Activated T-cell treated with anti-CD3 and anti-CD28 coated beads, Interleukin-2, amount 50 U/mL, for 4 hours (primary cell): ENCODE measurements at places on chromosomes 1 and 21. TPM values are rescaled to one million over a fixed set of nuclear protein-coding genes. Genes with fewer than 3 reads are reported as not detected.

The PSMG1 gene
- 95.3 TPM for total RNA-seq

GRCh38 chr1:166302989-166303758 lies 136.4 kb upstream of the FAM78B start:
- DNase-seq = no peak

DNA sequence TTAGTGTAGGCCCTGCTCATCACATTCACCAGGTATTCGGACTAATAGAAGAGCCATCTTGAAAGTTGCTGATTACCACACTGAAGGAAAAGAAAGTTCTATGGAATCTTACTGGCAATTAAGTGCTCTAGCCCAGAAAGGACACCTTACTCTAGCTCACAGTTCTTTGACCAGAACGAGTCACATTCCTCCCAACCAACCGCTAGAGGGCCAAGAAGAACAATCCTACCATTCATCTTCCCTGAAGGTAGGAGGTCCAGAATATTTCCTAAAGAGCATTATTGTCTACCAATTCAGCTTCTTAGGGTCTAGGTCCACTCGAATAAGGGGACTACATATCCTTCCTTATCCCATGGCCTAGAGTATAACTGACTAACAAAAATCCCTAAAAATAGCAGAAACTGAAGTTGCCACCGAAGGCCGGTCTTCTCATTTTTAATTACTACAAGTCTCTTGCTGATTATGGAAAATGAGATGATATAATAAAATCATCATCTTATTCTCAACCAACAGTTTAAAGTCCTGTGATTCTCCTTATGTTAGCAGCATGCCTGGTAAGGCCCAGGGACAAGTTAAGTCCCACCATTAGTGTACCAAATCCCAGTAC lies 2.7 kb upstream of the FMO1 start:
- DNase-seq = no peak

DNA sequence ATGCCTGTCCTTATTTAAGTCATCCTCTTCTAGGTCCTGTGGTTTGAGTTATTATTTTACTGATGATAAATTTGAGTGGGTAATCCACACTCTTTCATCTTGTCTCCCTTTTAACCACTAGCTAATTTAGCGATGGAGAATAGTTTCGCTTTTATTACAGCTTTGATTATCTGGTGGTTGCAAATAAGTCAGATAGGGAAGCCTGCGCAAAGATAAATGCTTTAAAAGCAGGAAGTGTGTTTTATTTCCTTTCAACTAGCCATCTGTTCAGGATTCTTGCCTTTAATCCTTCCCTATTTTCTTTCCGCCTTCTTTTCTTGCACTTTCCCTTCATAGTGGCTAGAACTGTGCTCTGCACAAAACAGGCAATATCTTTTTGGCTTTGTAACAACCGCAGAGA lies 129.0 kb downstream of the TGFB2 start:
- DNase-seq = no peak

GRCh38 chr1:231767471-231767870 lies 140.9 kb downstream of the DISC1 start:
- no peak for DNase-seq

The ZNF648 gene
- not detected for total RNA-seq

- no peak for DNase-seq
Observed at GRCh38 chr1:42328916-42329496, 6.0 kb downstream of the FOXJ3 start.

DNA sequence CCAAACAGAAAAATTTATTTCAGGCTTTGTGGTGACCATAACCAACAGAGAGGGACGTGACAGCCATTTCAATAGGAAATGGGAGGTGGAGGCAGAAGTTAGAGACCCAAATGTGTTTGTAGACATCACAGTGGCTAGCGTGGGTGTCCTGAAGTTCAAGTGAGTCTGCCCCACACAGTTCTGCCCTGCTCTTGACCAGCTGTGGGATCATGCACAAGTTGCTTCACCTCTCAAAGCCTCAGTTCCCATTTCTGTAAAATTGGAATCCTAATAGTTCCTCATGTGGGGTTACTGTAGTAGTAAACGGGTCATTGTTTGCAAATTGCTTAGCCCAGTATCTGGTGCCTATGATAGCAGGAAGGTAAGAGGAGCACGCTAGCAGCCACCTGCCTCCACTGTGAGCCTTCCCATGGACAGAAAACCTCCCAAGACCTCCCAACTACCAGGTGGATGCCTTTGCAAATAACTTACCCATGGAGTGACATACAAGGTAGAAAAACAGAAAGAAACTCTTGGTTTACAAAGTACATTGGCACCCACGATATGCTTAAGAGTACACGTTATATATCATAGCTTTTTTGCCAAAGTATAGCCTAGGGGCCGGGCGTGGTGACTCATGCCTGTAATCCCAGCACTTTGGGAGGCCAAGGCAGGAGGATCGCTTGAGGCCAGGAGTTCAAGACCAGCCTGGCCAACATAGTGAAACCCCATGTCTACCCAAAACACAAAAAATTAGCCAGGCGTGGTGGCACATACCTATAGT lies 29.1 kb downstream of the FHAD1 start:
- DNase-seq = no peak

The BROX gene
- 30.2 TPM for total RNA-seq

- DNase-seq = peak; percentile 77
Observed at GRCh38 chr1:152458384-152459185, 44.5 kb upstream of the CRNN start.

GRCh38 chr21:28492127-28492526 lies 500.6 kb downstream of the LTN1 start:
- no peak for DNase-seq

DNA sequence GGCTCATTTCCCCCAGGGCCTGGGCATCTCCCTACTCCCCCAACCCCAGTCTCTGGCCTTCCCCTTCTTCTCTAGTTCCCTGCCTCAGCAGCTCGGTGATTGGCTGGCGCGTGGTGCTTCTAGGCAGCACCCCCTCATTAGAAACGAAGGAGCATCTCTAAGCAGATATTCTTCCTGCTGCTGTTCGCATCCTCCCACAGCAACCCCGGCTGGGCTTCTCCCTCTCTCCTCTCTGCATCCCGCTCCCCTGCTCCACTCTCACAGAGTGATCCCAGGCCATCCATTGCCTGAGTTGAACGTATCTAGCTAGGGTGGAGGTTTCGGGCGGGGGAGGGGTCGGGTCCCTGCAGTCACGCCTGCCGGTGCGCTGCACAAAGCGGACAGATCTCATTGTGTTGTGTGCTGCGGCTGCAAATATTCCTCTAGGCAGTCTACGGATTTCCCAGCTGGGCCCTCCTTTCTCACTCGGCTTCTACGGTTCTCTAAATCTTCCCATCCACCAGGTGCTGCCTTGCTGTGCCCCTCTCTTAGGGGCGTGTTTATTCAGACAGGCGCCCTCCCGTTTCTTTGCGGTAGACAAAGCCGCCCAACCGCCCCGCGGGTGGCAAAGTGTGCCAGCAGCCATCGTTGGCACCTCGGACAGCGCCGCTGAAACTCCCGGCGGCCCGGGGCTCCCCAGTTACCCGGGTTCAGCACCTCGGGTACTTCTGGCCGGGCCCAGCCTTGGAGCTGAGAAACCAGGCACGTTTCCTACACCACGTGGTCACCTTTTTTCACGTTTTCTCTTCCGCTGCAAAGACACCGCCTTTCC lies 2.2 kb downstream of the CACNA1E start:
- DNase-seq = no peak

The VASH2 gene
- total RNA-seq = 1.3 TPM

The RGS5 gene
- 2.5 TPM for total RNA-seq

- DNase-seq = no peak
Observed at GRCh38 chr1:51512120-51512519, 6.9 kb downstream of the EPS15 start.

DNA sequence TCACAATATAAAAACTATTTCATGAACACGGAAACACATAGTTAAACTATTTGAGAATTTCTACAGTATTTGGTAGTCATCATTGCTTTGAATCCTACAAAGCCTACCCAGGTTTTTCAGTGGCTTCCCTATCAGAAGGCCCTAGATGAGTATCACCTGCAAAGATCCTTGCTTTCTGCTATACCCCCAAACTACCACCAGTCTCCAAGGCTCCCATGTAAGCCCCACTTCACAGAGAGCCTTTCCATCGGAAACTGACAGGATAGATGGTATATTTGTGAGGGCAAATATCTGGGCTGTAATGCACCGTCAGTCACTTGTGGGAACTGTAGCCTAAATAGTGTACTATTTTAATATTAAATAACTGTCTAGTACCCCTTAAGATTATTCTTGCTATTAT lies 674.3 kb downstream of the BRINP3 start:
- no peak for DNase-seq

DNA sequence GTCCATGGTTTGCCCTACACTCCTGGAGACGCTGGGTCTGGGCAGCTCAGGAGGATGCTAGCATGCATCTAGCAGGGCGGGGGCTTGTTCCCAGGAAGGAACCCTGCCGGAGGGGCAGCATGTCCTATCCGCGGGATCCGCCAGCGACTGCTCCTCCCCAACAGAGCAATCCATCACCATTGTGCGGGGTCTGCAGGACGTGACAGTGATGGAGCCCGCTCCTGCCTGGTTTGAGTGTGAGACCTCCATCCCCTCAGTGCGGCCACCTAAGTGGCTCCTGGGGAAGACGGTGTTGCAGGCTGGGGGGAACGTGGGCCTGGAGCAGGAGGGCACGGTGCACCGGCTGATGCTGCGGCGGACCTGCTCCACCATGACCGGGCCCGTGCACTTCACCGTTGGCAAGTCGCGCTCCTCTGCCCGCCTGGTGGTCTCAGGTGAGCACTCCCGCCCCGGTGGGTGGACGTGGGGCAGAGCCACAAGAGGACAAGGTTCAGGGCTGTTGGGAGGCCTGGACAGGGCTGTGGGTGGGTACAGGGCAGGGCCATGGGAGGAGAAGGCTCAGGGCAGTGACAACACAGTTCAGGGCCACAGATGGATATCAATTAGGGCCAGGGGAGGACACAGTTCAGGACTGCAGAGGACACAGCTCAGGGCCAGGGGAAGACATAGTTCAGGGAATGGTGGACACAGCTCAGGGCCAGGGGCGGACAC lies 71.3 kb downstream of the OBSCN start:
- DNase-seq = no peak

The KIRREL1 gene
- 0.15 TPM for total RNA-seq

The C1orf141 gene
- 0.25 TPM for total RNA-seq

GRCh38 chr1:180586671-180587155 lies 27.9 kb downstream of the OVAAL start:
- DNase-seq = no peak

DNA sequence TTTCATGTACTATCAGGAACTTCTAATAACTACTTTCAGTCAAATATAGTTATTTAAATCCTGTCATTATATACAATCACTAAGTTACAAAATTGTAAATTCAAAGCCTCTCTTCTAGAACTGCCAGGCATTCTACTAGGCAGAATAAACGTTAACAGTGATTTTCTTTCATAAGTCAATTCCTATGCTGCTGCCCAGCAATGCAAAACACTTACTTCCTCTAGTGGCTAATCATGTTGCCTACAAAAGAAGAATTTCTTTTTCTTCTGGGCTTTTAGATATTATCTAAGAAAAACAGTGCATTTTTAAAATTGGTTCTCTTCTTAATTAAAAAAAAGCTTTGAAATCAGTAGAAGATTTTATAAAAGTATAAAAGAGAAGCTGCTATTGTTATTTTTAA lies 509.8 kb upstream of the ADAMTS5 start:
- no peak for DNase-seq

DNA sequence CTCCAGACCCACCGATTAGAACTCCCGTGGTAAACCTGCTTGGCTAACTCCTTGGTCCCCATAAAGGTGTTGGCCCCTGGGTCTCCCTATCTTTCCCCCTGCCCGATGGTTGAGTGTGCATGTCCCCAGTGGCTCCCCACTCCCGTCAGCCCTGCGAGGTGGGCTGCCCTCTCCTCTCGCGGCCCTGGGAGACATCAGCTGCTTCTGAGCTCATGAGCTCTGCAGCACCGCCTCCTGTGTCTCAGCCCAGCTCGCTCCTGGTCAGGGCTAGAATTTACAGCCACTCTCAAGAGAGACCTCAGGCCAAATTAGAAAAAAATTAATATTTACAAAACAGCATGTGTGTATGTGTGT lies 15.9 kb upstream of the ZBTB21 start:
- no peak for DNase-seq

- no peak for DNase-seq
Observed at GRCh38 chr1:213564215-213564659, 423.5 kb upstream of the PROX1 start.

DNA sequence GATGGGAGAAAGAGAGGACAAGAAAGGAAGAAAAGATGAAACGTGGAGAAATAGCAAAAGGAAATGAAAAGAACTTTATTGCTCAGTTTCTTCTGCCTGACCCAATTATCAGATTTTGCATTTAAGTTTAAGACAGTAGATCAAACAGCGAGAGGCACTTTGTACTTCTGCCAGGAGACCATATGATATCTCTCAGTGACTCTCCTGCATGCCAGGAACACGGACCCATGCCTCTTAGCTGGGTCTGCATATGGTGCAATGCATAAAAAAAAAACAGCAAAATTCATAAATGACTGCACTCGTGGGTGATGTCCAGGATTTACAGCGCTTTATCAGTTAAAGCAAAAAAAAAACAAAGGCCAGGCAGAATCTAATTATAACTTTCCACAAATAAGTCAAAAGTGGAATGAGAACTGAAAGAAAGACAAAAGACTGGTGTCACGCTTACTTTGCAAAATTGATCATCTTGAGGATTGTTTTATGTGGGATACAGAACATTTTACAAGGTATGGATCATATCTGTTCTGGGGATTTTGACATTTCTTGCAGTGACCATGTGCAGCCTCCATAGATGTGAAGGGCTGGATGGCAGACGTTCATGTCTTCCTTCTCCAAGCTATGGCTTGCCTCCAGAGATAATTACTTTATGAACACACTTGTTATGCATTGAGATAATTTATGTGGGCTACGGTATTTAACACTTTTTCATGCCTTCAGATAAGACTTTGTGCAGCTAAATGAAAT lies 79.5 kb downstream of the RUNX1 start:
- DNase-seq = no peak

The SHISA4 gene
- 0.37 TPM for total RNA-seq

- DNase-seq = no peak
Observed at GRCh38 chr1:160646180-160646579, 664 bp downstream of the SLAMF1 start.

The EPHA8 gene
- total RNA-seq = not detected

- DNase-seq = no peak
Observed at GRCh38 chr21:39332175-39332574, 16.7 kb downstream of the HMGN1 start.

- no peak for DNase-seq
Observed at GRCh38 chr1:62100442-62100841, 94.2 kb upstream of the L1TD1 start.

GRCh38 chr1:55531644-55532043 lies 316.5 kb upstream of the USP24 start:
- no peak for DNase-seq

- no peak for DNase-seq
Observed at GRCh38 chr1:110119843-110120242, 7.6 kb downstream of the UBL4B start.
